Muscle of arm (tissue), 14 donors: ENCODE measurements at places on chromosomes 3 and 15. TPM values are rescaled to one million over a fixed set of nuclear protein-coding genes. Genes with fewer than 3 reads are reported as not detected.

DNA sequence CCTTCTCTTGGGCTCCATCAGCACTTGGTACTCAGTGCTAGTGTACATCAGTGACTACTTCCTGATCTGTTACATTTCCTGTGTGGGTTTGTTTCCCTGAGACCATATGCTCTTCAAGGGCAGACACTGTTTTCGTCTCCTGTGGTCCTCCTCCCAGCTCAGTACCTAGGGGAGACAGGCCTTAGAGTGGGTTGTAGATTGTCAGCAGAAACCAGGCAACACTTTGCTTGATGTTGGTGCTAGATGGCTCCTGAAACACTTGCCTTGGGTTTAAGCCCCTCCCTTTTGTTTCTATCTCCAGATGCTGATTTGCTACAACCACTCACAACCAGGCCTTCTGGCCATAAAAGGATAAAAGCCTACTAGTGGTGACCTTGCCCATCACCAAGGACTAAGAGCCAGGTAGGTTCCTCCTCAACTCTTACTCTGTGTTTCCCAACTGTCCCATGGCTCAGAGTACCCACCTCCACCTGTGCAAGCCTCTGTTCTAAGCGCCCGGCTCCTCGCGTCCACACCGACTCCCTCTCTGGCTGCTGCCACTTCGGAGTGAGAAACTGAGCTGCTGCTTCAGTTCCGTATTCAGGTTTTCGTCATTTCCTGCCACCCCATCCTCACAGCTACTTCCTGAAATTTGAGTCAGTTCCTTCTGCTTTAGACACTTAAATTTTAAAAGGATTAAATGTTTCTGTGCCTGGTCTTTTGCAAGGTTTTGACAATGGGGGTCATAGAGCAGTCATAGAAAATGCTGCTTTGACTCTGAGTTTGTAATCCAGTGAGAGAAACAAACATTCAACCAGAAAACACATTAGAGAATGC lies at the start of gene HCLS1:
Gene HCLS1, minus strand, starts transcription at position 548 of the 816 bp plus-strand sequence. CDS start 2,556 bp downstream, outside the sequence.
- no peak for DNase-seq

DNA sequence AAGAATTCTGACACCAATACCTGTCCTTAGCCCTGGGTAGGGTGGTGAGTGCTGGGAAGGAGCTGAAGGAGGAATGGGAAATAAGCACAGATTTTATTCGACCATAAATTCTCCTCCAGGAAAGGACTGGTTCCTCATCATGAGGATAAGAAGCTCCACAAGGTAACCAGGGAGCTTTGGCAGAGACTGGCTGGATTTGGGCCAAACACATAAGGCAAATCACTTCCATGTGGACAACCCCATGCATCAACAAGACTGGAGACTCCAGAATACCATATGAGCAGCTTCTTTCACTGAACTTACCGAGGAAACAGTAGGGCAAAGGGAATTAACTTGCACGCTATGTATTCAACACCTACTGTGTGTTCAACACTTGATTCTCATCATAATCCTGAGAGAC lies 312.5 kb downstream of the NTRK3 start:
- DNase-seq: peak; percentile 52

DNA sequence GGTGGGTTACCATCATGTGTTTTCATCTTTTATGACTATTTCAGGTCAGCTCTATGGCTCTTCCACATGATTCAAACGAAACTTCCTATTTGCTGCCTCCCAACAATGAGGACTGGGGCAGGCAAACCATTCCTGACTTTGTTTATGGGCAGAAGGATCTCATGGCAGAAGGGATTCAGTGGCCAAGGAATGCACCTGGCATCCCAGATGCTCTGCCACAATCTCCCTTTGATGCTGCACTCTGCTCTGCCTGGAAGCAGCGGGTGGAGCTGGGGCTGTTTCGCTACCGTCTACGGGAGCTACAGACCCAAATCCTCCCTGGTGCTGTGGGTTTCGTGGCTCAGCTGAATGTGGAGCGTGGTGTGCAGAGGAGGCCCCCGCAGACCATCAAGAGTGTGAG lies 6.8 kb downstream of the GDPGP1 start:
- no peak for DNase-seq

DNA sequence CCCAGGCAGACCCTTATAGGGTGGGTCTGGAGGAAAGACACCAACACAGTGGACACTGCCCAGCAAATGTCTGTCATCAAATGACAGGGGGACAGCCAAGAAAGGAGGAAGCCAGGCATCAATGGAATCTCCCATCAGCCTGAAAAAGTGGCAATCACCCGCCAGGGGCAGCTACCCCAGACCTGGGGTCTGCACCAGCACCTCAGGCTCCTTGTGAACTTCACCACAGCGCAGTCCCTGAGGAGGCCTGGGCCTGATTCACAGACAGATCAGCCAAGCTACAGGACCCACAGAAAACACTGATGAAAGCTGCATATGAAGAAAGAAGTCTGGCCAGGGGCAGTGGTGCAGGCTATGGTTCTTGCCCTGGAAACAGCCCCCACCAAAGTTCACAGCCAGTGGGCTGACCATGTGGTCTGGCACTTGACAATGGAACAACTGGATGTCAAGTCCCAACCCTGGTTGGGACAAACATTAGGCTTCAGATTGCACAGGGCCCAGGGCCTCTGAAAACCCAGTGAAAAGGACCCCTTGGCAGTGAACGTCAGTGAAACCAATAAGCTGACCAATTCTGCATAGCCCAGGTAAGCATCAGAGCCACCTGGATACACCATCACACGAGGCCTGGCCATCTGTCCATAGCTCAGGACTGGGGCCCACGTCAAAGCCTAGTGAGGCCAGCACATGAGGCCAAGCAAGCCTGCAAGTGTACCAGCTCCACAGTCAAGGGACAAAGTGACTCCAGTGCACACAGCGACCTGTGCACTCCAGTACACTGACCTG lies 29.1 kb downstream of the ALS2CL start:
- DNase-seq: no peak

DNA sequence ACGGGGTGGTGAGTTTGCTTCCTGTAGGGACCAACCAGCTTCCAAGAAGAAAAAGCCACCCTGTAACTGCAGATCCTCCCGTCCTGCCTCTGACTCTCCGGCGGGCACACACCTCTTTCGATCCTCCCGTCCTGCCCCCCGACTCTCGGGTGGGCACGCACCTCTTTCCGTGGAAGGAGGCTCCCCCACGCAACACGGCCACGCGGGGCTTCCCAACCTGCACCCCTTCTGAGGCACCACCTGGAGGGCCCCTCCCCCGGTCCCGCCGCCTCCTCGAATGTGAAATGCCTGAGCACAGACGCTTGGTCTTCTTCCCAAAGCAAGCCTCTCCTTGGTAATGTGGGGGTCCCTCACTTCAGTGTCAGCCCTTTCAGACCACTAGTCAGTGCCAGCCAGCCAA lies 7.3 kb downstream of the ADAMTS17 start:
- DNase-seq: no peak

- DNase-seq: no peak
Observed at GRCh38 chr15:40366457-40367370, 8.7 kb downstream of the DISP2 start.

- DNase-seq: peak; percentile 57
Observed at GRCh38 chr15:30991255-30992235, at the start of gene MTMR10. Gene MTMR10, minus strand, starts transcription at chr15:30991628. Its CDS starts 122 bp downstream, at chr15:30991506.

GRCh38 chr3:139894643-139894989 lies 40.4 kb upstream of the CLSTN2 start:
- DNase-seq: no peak

GRCh38 chr3:112043621-112044201 lies 9.2 kb downstream of the TMPRSS7 start:
- DNase-seq: peak; percentile 38

GRCh38 chr3:32334675-32335074 lies 57.0 kb upstream of the CMTM7 start:
- no peak for DNase-seq

- no peak for DNase-seq
Observed at GRCh38 chr3:16318176-16318575, 53.2 kb downstream of the OXNAD1 start.

GRCh38 chr3:61669203-61669602 lies 107.8 kb downstream of the PTPRG start:
- DNase-seq: no peak

- no peak for DNase-seq
Observed at GRCh38 chr15:83305704-83306291, 21.3 kb upstream of the BNC1 start.

DNA sequence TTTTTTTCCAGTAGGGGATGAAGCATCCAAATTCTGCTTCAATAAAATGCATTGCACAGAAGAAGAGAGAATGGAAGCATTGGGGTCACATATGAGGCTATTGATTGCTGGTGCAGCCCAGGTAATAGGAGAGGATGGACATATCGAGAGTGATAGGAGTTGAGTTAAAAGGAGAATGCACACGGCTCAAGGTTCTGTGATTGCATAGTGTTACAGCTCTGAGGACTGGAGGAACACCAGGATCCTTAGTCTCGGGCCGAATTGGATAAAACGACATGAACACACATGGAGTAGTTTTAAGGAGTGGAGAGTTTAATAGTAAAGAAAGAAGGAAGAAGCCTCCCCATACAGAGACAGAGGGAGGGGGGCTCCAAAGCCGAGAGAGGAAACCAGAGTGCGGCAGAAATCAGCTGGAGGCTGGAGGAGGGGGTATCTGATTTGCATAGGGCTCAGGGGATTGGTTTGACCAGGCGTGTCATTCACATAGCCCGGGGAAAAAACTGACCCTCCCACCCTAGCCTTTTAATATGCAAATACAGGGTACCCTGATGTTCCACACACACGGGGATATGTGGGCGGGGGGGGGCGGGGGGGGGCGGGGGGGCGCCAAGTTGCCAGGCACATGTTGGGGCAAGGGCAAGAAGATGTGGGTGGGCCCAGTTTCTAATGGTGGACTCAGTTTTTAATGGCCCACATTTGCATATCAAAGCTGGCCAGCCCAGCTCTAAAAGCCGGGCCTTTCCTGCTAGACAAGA lies 156.9 kb downstream of the AGBL1 start:
- DNase-seq: no peak

GRCh38 chr15:48664436-48664835 lies 18.9 kb upstream of the FBN1 start:
- DNase-seq: no peak

- no peak for DNase-seq
Observed at GRCh38 chr15:90763366-90764099, 46.4 kb downstream of the BLM start.

GRCh38 chr3:2888592-2888991 lies 221.6 kb downstream of the IL5RA start:
- no peak for DNase-seq

DNA sequence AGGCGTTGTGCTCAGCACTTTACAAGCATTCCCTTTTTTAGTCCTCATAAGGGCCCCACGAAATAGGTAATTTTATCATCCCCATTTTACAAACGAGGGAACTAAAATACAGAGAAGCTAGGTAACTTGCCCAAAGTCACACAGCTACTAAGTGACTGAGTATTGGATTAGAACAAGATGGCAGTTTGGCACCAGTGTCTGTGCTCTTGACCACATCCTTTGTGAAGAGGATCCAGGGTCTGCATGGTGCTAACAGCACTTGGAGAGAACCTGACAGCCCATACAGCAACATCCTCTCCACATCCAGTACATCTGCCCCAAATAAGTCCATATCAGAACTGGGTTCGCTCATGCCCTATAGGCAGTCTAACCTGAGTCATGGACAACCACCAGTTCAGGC lies 21.8 kb upstream of the DAPK2 start:
- DNase-seq: no peak

- no peak for DNase-seq
Observed at GRCh38 chr3:122635789-122636188, 44.9 kb upstream of the PARP14 start.

- no peak for DNase-seq
Observed at GRCh38 chr3:9332250-9333030, 30.4 kb upstream of the THUMPD3 start.

GRCh38 chr15:97984157-97984556 lies 23.7 kb downstream of the ARRDC4 start:
- DNase-seq: no peak

DNA sequence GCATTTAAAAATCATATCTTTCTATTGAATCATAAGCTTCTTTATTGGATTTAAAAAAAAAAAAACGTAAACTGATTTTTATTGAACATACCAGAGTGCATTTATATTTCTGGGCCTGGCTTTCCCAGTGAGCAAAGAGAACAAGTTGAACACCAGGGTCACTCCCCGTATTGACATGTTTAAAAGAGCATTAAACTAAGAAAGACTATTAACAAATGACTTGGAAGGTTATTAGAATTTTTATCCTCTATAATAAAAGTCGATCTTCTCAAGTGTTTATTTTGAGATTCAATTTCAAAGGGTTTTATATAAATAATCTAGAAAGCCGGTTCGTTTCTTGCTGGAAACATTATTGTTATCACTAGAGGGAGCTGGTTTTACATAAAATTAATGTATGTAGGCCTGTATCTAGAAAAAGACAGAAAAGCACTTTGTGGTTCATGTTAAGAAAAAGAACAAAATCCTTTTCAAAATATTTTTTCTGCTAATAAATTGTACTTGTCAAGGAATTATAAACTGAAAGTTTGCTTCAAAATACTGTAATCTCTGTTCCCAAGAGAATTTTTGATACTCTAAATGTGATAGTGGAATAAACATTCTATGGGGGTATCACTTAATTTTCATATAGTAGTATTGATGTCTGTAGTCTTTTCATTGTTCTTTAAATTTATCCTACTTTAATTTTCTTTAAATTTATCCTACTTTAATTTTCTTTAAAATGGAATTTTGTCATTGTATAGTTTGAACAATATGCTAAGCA lies 321.8 kb upstream of the MME start:
- DNase-seq: peak; percentile 19

GRCh38 chr3:82201316-82201715 lies 439.9 kb upstream of the GBE1 start:
- DNase-seq: no peak

DNA sequence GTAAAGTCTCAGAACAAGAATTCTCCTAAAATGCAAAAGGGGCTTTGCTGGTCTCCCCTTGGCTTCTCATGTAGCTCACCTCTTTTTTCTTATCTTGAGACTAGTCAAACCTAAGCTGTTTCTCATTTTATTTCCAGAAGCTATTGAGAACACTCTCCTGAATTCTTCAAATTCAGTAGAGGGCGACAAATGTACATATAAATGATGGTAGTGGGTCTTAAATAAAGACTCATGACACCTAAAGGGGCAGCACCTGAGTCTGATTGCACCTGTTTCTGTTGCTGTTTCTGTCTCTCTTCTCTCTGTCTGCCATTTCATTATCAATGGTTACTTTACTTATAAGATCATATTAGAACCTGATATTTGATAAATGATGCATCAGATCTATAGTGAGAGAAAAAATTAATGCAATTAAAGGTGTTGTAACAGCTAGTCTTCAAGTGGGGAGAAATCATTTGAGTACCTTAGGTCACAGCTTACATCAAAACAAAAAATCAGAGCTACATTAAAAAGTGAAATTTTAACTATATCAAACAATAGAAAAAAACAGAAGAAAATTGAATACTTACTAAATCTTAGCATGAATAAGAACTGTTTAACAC lies 7.0 kb downstream of the ADIPOQ start:
- DNase-seq: no peak

GRCh38 chr15:67121644-67122605 lies 56.5 kb downstream of the SMAD3 start:
- no peak for DNase-seq

Gene CBLB
- polyA plus RNA-seq: 48.9 TPM

Gene CEMIP
- polyA plus RNA-seq: not detected

Gene DZIP3
- not detected for polyA plus RNA-seq

Gene SLC33A1
- polyA plus RNA-seq: 19.7 TPM

Gene SLCO2A1
- 1.5 TPM for polyA plus RNA-seq

Gene ARHGEF26
- polyA plus RNA-seq: 13.4 TPM

Gene CHRFAM7A
- 3.8 TPM for polyA plus RNA-seq

Gene NMB
- 1.4 TPM for polyA plus RNA-seq

Gene PLCH1
- polyA plus RNA-seq: 0.27 TPM

Gene SLC2A2
- not detected for polyA plus RNA-seq

Gene STRC
- polyA plus RNA-seq: 0.12 TPM

Gene VIPR1
- polyA plus RNA-seq: 1.3 TPM

Gene KLF15
- not detected for polyA plus RNA-seq

Gene LTK
- polyA plus RNA-seq: 12.1 TPM

Gene RGMA
- 49.8 TPM for polyA plus RNA-seq

Gene ALS2CL
- polyA plus RNA-seq: 4.0 TPM

Gene IQCH
- not detected for polyA plus RNA-seq

Gene ZNF385D
- not detected for polyA plus RNA-seq
